ENCODE measurements at places on chromosomes 13 and 19. TPM values are rescaled to one million over a fixed set of nuclear protein-coding genes. Genes with fewer than 3 reads are reported as not detected.
A peak's percentile ranks its signal among the peaks of the same experiment; 100 is the strongest.

DNA sequence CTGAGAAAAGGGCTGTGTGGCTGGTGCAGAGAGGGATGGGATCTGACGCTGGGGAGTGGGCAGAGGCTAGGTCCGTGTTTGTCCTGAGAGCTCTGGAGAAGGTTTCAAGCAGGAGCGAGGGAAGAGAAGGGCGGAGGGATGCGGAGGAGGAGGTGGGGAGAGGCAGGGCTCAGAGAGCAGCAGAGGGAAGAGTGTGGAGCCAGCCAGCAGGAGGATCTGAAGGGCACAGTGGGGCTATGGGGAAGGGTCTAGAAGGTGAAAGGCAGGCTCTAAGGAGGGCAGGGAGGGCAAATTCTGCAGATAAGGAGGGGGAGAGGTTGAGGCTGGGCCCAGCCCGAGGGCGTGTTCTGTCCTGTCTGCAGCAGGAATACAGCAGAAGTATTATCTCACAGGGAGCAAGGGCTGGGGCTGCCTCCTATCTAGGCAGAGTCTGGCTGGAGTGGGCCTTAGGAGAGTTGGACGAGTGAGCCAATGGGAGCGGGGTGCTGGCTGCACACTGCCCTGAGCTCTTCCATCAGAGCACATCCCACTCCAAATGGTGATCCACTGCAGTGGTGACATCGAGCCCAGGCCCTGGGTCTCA, 6.1 kb downstream of the AP2A1 start:
- DNase-seq, result no peak

GRCh38 chr13:84445776-84446175, 563.5 kb upstream of the SLITRK1 start:
- DNase-seq, result no peak

GRCh38 chr13:28357247-28357825, 137.6 kb downstream of the FLT1 start:
- DNase-seq, result no peak

DNA sequence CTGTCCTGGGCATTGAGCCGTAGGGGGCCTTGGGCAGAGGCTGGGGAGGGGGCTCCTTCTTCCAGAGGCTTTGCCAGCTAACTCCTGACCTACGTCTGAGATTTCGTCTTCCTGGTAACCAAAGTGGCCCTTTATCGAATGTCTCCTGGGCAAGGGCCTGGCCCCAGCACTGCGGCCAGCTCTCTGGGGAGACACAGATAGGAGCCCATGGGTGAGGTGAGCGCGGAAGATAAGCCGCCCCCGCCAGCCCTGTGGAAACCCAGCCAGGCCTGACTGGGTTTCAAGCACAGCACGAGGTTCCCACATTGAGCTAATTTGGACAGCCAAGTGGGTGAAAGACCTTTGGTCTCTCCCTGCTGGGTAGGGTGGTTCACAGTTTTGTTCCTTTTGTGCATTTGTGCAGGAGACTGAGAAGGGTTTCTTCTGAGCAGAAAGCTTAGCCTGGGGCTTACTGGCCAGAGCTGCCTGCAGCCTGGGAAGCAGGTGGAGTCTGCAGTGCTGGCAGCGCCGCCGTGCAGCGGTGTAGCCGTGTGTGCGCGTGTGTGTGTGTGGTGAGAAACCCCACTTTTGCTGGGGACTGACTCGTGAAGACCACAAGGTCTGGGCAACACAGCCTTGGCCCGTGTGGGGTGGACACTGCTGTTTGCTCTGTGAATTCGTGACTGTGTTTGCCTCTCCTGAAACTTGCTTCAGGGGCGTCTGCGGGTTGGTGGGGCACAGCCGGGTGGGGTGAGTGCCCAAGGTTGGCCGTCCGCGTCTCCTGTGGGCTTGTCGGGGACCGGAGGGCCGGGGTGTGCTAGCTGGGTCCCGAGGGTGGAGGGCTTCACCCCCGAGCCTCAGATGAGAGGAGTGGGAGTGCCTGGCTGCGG, 2.5 kb downstream of the BSG start:
- DNase-seq, result no peak

GRCh38 chr13:113493315-113493951, 2.9 kb upstream of the DCUN1D2 start:
- DNase-seq, result no peak

DNA sequence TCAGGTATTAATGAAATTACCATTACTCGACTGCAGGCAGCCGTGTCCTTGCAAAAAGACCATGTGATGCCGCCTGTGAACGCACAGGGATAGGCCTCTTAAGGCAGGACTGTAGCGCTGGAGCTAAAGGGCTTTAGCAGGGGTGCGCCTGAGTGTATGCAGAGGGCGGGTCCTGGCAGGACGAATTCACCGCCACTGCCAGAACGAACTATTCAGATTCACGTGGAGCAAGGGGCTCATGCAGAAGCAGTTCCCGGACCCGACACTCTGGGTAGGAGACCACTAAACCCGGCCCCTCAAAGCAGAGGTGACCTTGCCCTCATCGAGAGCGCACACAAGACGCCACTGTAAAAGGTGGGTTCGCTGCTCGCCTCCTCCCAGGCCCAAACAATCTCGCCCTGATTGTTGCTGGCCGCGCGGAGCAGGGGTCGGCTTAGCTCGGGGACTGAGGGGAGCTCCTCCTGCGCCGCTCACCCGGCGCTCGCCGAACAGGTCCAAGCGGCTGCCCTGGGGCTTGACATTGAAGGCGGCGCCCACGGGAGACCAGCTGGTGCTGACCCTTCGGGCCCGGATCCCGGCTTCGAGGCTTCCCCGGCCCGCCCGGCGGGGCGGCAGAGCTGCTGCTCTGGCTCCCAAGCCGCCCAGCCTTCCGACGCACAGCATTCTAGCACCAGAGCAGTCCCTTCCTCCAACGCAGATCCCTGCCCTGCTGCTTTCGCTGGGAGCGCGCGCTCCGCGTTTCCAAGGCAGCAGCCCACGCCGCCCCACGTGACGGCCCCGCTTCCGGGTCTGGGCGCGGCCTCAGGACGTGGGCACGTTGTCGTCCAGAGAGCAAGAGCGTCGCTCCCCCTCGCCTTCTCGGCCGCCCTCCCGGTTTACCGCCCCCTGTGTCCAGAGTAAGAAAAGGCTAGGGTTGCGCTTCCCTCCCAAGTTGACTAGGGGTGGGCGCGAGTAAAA, at the start of gene MIPEP:
Gene MIPEP (minus strand): TSS at position 743 of the 957 bp plus-strand sequence. CDS start 80 bp downstream, at position 663.
- peak; percentile 82 for DNase-seq

The DCLK1 gene
- 63.8 TPM for total RNA-seq

GRCh38 chr13:59447846-59448620, 715.7 kb downstream of the DIAPH3 start:
- DNase-seq, result no peak

GRCh38 chr13:32311188-32311897, 3.8 kb downstream of the ZAR1L start:
- no peak for DNase-seq

The KLK12 gene
- total RNA-seq, result not detected

The ITPKC gene
- 72.0 TPM for total RNA-seq

- no peak for DNase-seq
These were observed 38.7 kb upstream of the TPM4 start for GRCh38 chr19:16037424-16038195.

DNA sequence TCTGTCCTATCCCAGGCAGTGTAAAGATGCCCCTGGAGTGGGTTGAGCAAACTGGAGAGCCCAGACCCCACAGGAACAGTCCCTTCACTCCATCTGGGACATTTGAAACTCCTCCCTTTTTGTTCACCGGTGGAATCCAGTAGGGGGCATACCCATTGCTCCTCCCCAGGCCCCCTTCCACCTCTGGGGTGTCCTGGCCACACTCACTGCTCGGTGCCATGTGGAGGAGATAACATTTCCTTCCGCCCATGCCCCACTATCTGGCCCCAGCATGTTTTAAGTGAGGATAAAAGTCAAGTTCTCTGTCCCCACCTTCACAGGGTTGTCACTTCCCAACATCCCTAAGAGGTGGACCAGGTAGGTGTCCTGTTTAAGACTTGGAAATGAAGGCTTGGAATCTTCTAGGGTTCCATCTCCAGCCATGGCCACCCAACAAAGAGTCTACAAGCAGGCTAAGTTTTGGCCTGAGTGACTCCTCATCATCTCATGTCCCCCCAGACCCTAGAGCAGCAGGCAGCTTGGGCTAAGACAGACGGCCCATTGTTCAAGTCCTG, 9.3 kb downstream of the ZNF526 start:
- DNase-seq, result no peak

GRCh38 chr19:33263325-33264023, 37.8 kb upstream of the SLC7A10 start:
- no peak for DNase-seq

DNA sequence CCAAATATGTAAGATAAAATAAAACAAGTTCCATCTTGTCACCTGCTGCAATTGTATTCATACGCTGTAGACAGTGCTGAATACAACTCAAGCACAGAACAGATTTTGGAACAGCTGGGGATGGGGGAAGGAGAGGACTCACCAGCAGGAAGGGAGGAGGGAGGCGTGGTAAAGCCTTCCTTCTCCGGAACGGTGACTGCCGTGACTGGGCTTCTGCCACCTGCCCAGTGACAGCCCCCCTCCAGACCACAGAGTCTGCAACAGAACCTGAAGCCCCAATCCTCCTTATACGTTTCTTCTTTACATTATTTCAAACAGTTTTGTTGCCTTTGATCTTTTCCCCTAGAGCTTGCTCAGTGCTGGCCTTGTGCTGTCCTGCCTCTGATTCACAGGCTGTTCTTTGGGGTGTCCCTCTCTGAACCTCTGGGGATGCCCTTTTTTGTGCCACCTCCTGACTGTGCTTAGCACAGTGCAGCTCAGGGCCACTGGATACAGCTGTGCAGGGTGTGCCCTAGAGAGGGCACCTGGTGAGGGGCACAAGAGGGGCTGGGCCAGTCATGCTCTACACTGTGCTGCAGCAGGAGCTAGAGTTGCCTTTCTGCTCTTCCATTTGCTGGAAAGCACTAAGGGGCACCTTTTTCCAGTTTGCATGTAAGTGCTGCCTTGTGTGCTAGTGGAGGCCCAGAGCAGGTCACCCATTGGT, 213.0 kb downstream of the ZIC5 start:
- no peak for DNase-seq

- DNase-seq, result no peak
These were observed 3.1 kb downstream of the ADGRE1 start for GRCh38 chr19:6890401-6890913.

The ICAM5 gene
- total RNA-seq, result 1.2 TPM

DNA sequence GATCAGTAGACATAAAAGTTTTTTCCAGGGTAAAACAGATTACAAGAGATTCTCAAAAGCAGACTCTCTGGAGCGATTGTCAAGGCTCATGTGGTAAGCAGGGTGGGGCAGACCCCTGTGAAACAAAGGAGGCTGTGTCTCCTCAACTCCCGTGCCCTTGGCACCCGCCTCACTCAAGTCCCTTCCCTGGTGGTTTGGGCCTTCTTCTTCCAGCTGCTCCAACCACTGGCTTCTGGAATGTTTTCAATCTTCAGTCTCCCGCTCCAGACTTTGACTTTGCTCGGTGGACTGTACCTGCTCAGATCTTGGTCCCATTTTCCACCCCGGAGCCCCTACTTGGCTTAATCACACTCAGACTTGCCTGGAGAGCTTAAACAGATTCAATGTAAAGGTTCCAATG, 74.8 kb upstream of the STK24 start:
- peak; percentile 34 for DNase-seq

DNA sequence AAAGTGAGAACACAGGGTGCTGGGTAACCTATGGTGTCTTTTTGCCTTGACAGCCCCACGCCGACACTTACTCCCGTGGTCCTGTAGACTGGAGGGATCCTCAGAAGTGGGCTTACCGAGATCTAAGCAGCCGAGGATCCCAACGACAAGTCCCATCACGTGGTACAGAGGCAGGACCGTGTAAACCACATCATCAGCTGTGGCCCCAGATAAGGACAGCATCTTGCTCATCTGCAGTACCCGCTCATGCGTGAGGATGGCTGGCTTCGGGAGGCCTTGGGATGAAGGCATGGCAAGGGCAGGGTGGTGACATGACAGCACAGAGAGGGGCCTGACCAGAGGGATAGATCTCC, 2.1 kb downstream of the SLC27A5 start:
- no peak for DNase-seq

- no peak for DNase-seq
These were observed 4.8 kb downstream of the B3GLCT start for GRCh38 chr13:31204592-31204991.

GRCh38 chr13:80666782-80667552, 326.0 kb upstream of the SPRY2 start:
- no peak for DNase-seq

The CD70 gene
- total RNA-seq, result not detected

The LRRC25 gene
- total RNA-seq, result 13.8 TPM

The CGB2 gene
- not detected for total RNA-seq

DNA sequence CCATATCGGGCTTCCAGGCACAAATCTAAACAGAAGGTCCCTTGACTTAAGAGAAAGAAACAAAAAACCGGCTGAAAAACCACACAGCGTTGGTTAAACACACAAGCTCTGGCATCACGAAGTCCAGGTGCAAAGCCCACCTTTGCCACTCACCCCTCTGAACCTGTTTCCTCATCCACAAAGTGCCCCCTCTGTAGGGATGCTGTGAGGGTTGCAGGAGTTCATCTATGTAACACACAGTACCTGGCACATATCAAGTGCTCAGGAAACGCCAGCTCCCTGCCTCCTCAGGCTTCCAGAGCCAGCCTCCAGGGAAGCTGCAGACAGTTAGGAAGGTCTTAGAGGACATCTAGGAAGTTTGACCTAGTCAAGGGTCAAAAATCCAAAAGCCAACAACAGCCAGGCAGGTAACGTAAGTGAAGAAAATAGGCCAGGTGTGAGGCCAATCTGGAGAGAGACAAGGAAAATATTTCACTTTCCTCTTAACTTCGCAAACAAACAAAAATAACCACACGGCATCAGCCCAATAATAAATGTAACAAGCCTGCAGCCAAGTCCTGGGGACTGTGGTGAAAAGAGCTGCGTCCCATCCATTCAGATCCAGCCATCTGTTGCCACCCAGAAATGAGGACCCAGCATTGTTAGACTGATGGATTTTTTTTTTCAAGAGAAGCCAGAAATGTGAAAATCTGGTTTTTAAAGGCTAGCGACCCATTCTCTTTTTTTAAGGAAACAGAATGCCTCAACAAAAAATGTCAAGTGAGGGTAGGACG, 10.0 kb downstream of the KDELR1 start:
- no peak for DNase-seq

The NDUFA13 gene
- 27.3 TPM for total RNA-seq

- no peak for DNase-seq
These were observed 127.3 kb upstream of the EDNRB start for GRCh38 chr13:78045916-78046315.

DNA sequence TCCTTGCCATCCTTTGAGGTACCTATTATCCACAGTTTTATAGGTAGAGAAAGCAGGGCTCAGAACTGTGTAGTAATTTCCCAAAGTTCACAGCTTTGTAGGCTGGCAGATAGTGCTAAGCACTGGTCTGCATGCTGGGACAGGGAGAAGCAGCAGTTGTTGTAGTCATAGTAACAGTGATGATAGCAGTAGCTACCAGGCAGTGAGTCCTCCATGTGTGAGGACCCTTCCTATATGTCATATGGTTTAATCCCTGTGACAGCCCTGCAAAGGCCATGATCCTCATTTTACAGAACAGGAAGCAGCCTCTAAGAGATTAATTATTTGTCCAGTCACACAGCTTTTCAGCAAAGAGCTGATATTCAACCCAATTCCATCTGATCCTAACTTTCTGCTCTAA, 21.0 kb downstream of the SERP2 start:
- DNase-seq, result no peak

The KCNRG gene
- 0.60 TPM for total RNA-seq

The GPR183 gene
- 15.1 TPM for total RNA-seq

GRCh38 chr19:1497578-1498235, 6.7 kb downstream of the REEP6 start:
- no peak for DNase-seq

The POGLUT2 gene
- total RNA-seq, result 5.7 TPM
